CD4-positive, alpha-beta T cell treated with Interleukin-4 for 4 hours (primary cell): ENCODE measurements at places on chromosomes 2 and 18.

DNA sequence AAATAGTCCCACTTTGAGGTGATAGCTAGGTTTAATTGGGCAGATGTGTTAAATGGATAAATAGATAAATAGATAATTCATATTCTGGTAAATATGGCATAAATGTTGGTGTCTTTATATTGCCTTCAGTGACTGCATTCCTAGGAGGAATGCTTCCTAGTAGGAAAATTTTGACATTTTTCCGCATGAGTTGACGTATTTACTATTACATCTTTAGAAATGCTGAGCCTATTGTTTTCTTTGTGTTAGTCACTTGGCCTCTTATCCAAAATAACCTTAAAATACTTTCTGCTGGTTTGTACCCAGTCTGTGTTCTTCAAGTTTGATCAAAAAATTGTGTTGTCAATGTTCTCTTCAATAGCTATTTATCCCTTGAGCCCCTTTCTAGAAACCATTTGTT is 495.6 kb upstream of the ZEB2 start:
- no peak for DNase-seq

DNA sequence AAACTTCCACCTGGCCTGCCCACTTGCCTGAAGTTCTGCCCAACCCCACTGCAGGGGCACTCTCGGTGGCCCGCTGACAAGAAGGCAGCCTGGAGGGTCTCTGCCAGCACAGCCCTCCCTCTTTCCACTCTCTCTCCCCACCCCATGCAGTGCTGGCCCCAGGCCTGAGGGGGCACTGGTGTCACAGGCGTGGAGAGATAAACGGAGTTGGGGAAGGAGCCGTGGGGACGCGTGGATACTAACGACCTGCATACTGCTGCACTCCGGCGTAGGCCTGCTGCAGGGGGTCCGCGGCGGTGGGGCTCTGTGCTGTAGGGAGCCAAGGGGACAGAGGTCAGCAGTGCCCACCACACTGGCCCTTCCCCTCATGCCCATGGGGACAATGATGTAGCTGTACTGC is 299.3 kb downstream of the CELF4 start:
- no peak for DNase-seq

DNA sequence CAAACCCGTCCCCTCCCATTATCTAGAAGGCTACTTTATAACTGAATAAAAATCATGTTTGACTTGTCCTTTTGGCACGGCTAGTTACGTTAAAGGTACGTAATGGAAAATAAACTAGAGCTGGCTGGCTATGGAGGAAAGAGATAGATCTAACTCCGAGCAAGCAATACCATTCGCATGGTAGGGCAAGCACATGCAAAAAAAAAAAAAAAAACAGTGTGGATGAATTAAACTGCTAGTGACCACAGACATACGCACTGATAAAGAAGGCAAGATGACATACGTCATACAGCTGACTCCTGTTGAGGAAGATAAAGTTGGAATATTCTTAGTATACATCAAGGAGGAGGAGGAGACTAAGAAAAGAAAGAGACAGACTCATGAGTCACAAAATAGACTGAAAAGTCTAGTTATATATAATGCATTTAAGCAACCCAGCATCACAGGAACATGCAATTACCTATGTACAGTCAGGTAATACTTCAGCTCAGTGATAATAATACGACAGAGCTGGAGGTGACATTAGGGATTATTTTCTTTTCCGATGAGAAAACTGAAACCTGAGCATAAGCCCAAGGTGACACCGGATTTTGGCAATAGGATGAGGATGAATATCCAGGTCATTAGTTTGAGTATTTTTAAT is 37.9 kb upstream of the NARS1 start:
- DNase-seq, result no peak

GRCh38 chr2:237258116-237258515 is 155.8 kb downstream of the COL6A3 start:
- DNase-seq, result no peak

DNA sequence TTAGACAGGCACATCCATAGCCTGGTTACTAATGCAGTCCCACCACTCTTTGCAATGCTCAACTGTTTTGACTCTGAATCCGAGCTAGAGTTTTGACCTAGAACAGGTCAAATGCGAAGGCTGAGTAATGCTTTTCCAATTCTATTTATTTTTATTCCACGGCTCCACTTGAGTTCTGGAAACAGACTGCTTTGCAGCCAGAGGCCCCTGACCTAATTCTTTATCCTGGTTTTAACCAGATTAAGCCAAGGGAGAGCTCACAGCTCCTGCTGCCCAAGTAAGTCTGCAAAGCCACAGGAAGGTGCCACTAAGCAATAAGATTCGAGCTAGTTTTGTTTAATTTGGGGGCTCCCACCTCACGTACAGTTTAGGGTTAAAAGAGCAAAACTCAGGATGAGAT is 51.4 kb downstream of the MREG start:
- DNase-seq, result no peak

DNA sequence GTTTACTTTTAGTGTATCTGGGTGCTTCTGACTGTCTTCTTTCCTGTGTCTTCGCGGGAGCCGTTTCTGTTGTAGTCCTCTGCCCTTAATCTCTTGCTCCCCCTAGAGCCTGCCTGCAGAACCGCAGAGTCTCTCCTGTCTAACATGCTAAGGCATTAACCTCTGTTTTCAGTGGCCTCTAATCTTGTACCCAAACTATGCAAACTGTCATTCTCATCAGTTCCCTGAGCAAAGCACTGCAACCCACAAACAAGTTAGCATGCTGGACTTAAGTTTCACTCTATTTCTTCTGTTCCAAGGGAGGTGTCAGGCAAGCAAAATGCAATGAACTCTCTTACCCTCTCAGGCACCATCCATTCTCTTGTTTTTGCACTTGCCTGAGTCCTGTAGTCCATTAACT is 138.4 kb downstream of the OTX1 start:
- DNase-seq, result no peak

DNA sequence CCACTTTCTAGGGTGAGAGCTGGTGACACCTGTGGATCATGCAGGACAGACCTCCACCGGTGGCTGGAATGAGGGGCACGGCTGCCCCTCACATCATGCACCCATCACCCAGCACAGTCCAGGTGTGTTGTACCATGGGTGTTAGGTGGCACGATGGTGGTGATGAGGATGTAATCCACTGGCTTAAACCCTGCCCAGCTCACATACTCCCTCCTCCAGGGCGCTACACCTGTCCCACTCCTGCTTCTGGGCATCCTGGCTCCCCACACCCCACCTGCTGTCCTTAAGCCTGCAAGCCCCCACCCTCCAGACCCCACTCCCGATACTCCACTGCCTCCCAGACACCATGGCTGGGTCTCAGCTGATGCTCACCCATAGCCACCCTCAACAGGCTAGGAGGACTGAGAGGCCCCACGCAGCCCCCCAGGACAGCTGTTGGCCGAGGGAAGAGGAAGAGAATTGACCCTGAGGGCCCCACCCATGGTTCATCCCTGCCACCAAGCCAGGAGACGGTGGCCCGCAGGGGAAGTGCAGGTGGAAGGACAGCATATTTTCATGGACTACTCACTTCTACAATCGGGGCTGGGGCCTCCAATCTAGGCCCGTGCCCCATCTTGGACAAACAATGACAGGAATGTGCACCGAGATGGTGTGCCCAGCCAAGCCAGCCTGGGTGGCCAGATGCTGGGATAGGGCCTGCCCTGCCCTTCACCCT is 34.3 kb downstream of the MAL start:
- no peak for DNase-seq

GRCh38 chr2:193963472-193964119 is 1693.4 kb upstream of the SLC39A10 start:
- no peak for DNase-seq
